Cardiac fibroblast (primary cell): ENCODE measurements at places on chromosomes 11 and 22.
A peak's percentile ranks its signal among the peaks of the same experiment; 100 is the strongest.

GRCh38 chr22:22800716-22801115 is 86.9 kb upstream of the IGLL5 start:
- no peak for DNase-seq

DNA sequence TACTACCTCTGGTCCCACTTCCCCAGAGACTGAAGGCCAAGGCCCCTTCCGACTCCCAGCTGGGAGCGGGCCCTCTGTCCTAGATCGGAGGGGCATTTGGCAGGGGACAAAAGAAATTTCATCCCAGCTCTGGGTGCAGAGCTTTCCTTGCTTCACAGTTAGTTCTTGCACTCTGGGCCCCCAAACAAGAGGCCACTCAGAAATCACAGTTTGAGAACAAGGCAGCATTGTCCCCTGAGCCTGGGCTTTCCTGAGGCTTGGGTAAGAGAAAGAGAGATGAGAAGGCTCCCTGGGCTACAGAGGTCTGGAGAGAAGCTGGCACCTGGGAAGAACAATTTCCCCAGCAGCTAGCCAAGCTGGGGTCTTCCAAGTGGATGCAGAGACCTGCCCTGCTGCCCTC is 71.8 kb upstream of the NCAM1 start:
- no peak for DNase-seq

GRCh38 chr11:130181295-130182272 is 22.0 kb downstream of the ST14 start:
- DNase-seq: peak; percentile 61

DNA sequence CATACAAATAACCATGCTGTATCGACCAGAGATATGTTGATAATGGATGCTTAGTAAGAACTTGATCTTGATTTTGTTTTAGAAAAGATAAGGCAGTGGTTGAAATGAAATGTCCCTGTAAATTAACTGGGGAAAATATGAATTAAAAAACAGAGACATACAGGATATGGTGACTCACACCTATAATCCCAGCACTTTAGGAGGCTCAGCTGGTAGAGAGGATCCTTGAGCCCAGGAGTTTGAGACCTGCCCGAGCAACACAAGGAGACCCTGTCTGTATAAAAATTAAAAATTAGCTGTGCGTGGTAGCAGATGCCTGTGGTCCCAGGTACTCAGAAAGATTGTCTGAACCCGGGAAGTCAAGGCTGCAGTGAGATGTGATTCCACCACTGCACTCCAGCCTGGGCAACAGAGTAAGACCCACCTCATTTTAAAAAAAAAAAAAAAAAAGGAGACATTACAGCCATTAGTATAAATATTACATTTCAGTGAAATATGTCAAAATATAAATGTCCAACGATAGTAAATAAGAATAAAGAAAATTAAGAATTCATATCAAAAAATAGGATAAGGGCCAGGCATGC is 4.6 kb downstream of the PICALM start:
- DNase-seq: peak; percentile 72

GRCh38 chr11:70804139-70804837 is 406.0 kb downstream of the CTTN start:
- no peak for DNase-seq

GRCh38 chr22:30038219-30038618 is 42.0 kb upstream of the HORMAD2 start:
- DNase-seq: peak; percentile 90

GRCh38 chr11:130426837-130427341 is 1.5 kb downstream of the ADAMTS8 start:
- no peak for DNase-seq

GRCh38 chr22:46577368-46578249 is 40.2 kb upstream of the CELSR1 start:
- DNase-seq: no peak
